ENCODE measurements at places on chromosomes 5 and 9.

DNA sequence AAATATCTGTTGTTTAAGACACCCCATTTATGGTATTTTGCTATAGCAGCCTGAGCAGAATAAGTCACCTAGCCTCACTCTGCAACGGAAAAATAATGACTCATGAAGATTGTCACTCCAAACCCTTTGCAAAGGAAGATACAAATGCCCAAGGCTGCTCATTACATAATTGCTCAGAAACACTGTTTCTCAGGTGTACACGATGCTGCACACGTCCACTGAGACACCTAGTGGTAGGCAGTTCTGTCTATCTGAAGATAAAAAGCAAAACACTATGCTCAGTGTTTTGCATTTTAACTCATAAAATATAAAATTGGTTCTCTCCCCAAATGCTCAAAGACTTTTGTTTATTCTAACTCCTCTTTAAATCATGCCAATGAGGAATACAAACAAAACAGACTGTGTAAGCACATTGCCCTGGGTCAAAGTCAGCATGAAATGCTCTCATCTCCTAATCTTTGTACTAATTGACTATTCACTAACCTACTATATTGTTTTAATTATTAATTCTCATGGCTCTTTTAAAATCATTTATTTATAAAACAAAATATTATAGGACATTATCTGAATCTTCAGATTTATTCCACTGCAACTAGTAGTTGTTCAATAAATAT, 7.7 kb upstream of the TSLP start:
- DNase-seq = peak; percentile 38

DNA sequence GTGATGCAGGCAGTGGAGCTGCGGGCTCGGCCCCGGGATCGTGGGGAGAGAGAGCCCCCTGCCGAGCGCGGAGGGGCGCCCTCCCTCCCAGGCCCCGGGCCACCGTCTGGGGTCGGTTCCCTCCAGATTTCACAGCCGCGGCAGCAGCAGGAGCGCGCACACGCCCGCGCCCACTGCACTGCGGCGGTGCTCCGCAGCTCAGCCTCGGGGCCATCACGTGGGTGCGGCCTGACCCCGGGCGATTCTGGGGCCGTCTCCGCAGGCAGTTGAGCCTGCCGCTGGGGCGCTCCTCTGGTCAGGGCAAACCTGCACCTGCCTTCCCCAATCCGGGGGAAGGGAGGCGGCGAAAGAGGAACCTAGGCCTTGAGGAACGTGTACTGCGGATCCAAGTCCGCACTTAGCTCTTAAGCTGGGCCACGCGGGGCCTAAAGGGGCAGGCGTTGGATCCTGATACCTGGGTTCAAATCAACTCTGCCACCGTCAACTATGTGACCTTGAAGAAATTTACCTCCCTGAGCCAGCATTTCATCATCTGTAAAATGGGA, 9.4 kb upstream of the DELE1 start:
- peak; percentile 62 for DNase-seq

DNA sequence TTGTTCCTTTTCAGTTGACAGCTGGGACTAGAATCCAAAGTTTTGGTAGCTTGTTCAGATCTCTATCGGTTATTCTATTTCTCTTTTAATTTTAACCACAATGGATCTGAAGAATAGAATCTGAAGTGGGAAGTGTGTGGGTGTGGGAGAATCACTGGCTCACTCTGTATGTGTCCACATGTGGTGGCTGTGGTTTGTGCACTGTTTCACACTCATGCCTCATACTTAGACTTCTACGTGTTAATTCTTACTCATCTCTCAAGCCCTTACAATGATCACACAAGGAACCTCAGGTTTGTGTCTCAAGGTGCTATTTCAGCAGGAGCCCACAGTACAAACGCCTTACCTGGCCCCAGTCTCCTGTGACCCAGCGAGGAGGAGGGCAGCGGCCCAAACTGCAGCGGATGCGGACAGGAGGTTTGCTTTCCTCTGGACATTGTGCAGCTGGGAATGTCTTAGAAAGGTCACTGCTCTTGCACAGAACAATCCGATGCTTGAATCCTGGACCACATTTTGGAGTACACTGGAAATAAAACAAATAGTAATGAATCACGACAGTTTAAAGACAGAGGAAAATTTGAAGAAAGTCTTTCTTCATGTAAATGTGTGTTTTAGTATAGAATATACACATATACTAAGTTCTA, 309.1 kb downstream of the ADAMTS6 start:
- peak; percentile 79 for DNase-seq

GRCh38 chr9:130555968-130556367, 23.4 kb upstream of the FUBP3 start:
- DNase-seq = no peak

- no peak for DNase-seq
Observed at GRCh38 chr5:3843706-3844105, 248.1 kb downstream of the IRX1 start.

- DNase-seq = no peak
Observed at GRCh38 chr5:177433658-177434217, 7.3 kb downstream of the GRK6 start.

DNA sequence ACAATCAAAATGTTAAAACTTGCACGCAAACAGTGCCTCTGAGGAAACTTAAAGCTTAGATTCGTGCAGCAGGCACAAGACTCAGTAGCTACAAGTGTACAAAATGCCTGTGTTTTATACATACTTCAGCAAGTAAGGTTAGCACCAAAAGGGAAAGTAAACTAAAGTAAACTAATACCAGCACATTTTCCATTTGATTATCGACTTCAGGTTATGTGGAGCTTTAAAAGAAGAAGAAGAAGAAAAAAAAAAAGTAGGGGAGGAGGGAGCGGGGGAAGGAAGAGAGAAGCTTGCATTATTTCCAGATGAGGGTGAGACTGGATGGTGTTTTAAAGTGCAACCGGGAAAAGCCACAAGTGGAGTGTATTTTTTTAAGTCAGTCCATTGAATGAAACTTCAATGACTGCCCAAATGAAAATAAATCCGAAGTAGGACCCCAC, 596 bp upstream of the ADAMTS6 start:
- DNase-seq = no peak

DNA sequence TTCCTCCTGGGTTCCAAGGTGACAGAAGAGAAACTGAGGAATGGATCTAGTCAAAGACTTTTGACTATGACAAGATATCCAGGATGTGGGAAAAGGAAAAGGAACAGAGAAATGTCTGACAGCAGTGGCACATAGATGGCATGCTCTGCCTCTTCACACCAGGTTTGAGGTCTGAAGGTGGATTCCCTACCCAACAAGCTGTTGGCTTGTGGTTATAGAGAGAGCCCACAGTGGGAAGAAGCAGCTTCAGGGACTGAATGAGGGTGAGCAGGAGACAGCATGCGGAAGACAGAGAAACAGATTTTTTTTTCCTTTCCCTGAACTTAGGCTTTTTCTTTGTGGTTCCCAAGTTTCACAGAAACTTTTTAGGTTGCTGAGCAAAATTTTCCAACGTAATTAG, 20.6 kb downstream of the IFNW1 start:
- no peak for DNase-seq

- DNase-seq = no peak
Observed at GRCh38 chr5:97559827-97560598, 377.0 kb upstream of the RIOK2 start.

GRCh38 chr5:65530904-65531303, 32.1 kb downstream of the CENPK start:
- DNase-seq = no peak

DNA sequence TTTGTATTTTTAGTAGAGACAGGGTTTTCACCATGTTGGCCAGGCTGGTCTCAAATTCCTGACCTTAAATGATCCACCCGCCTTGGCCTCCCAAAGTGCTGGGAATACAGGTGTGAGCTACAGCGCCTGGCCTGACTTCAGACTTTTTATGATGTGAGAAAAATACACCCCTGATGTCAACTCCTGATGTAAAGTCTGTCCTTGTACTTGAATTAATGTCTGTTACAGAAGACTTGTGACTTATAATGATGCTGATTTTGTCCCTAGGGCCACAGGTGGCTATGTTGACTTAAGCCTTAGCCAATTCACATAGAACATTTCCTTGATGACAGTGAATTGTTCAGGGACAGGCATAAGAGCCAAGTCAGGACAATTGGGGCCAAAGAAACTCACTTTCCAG, 42.5 kb upstream of the MELK start:
- DNase-seq = no peak

DNA sequence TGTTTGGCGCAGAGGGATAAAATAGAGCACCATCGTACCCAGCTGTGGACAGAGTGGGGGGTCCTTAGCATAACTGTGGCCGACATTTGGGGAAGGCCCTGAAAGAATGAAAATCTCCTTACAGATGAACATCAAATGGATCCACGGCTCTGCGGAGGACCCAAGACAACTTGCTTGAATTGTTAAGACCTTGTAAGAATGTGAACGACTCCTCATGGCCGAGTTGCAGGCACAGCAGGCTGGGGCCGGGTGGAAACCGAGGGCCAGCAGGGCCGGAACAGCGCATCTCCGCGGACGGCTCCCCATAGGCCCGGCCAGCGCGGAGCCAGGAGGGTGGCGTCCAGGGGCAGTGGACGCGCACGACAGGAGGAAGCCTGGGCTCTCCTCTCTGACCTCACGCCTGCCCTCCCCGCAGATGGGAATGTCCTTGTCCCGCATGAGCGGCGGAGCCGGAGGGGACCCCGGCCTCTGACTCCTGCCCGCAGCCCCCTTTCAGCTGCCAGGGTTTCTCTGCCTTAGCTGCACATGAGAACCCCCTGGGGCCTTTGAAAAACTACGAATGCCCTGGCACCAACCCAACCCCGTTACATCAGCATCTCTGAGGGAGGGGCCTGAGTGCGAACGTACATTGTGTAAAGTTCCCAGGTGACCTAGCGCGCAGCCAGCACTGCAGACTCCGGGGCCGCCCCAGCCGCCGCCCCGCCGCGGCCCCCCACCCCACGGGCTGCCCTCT, 36.2 kb upstream of the PTCH1 start:
- DNase-seq = no peak

DNA sequence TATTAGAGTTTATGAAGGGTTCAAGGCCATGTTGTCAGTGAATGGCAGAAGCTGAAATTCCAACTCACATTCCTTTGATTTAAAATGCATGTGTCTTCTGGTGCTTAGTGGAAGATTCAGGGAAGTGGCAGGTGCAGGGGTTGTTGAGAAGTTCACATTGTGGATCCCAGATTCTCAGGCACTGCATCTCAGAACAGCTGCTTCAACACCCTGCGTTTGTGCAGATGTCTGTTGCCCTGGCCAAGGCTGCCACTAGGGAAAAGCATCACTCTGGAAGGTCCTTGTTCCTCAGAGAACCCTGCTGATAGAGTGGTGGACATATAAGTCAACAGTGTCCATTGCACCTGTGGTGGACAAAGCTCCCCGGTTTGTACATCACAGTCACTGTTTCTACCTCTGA, 162.7 kb downstream of the PAPPA start:
- no peak for DNase-seq

DNA sequence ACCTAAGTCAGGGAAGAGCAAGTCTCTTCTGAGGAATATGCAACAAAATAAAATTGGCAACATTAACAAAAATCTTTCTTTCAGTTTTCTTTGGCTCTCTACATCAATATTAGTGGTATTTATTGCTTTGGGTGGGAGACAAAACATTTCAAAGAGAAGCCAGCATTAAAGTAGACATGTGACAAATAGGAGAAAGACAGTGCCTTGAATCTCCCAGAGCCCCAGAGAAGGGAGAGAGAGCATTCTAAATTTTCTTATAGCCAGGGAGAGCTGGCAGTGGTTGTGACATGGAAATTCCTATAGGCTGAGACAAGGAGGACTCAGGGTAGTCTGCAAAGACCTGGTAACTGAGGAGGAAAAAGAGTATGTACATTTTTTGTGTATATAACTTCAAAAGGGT, 79.4 kb upstream of the NREP start:
- DNase-seq = no peak

- peak; percentile 13 for DNase-seq
Observed at GRCh38 chr5:111685969-111686368, 71.0 kb downstream of the NREP start.

DNA sequence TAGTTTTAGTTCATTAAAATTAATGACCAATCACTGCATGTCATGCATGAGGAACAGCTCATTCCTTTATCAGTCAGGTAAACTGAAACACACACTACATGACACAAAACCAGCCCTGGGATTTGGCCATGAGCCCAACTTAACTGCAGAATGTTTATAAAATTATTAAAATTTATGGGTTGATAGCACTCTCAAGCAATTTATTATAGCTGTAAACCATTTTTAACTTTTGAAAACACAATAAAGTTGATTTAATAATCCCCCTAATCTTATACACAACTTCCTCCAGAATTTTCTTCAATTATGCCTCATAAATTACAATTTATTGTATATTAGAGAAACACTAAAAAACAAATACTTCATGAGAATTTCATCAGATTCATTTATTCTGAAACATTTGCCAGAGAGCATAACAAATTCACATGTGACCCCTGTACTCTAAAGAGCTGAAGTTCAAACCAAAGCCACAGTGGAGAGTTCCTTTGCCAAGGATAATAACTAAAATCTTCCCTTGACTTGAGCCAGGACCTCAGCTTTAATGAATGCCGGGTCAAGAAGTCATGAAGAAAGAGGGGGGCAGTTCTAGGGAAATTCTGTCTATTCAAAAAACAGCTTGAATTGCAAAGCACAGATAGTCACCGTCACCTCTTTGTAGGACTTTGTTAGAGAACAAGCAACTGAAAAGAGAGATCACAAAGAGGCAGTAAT, 763.7 kb upstream of the GRAMD2B start:
- DNase-seq = no peak

DNA sequence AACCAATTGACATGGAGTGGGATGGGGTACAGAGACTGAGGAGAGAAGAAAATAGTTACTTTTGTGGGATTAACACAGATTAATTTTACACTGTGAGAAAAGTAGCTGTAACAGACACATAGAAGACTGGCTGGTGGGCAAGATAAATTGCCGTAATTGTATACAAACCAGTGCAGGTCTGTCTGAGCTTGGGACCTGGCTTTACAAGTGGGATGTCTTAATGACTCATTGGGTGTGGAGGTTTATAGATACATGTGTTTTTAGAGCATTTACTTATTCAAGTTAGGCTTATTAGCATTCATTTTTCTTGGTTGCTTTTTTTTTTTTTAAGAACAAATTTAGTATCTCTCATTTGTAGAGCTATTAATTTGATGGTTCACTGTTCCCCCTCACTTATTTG, 37.5 kb downstream of the SLC44A1 start:
- no peak for DNase-seq

- DNase-seq = no peak
Observed at GRCh38 chr9:94056442-94056974, 27.8 kb upstream of the PTPDC1 start.

DNA sequence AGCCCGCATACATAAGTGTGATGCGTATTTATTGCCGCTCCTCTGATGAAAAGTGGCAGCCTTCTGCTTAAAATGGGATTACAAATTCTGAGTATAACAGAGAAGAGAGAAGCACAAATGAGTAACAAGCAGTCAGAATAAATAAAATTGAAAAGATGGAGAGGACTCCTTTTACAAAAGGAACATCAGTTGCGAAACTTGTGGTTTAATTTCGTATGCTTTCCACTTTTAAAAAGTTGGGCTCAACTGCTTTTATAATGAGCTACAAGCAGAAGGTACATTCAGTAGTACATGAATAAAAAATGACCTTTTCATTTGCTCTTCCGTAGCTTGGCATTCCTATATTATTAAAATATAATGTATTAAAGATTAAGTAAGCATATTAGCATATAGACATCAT, 320.0 kb downstream of the FBXL17 start:
- DNase-seq = no peak

All from GM20000 (cell line).